ENCODE measurements at places on chromosomes 2 and 18.

GRCh38 chr18:38413193-38413592 lies 847.6 kb upstream of the CELF4 start:
- DNase-seq = no peak

- no peak for DNase-seq
Observed at GRCh38 chr18:28905509-28905908, 728.6 kb upstream of the CDH2 start.

DNA sequence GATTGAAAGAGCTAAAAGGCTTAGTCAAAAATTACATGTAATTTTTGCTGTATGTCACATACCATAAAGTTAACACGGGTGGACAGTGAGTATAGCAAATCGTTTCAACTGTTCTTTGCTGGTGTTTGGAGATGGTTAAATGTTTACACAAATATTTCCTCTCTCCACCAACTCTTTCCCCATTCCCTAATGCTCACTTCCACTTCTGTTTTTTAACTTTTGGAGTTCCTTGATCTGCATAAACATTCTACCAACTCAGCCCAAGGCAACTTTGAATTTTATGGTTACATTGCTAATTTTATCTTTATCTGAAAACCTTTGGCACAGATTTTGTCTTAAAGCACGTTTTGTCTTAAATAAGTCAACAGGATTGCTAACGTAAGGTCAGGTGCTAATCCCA lies 1.9 kb upstream of the SPOPL start:
- no peak for DNase-seq

DNA sequence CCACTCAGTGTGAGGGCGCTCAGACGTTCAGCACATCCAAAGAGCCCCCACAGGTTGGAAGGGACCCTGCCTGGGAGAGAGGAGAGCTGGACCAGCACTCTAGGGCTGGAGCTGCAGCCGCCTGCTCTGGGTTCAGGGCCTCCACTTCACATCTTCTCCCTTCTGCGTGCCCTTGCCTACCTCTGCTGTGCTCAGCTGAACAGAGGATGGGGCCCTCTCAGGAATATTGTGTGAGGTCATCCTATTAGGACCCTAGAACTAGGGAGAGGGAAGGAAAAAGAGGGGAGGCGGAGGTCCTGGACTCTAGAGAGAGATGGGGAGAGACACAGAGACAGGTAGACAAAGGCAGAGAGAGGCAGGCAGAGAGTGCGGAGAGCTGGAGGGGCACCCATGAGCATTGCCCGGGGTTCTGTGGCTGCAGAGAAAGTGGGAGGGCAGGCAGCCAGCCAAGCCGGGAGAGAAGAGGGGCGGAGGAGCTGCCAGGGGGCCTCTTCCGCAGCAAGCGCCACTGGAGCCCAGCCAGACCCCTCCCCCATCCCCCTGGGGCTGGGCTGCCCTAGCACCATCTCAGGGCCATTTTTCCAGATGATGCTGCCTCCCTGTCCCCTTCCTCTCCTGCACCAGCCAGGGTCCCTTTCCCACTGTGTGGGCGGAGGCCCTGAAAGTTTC lies 8.3 kb upstream of the TNS1 start:
- no peak for DNase-seq

DNA sequence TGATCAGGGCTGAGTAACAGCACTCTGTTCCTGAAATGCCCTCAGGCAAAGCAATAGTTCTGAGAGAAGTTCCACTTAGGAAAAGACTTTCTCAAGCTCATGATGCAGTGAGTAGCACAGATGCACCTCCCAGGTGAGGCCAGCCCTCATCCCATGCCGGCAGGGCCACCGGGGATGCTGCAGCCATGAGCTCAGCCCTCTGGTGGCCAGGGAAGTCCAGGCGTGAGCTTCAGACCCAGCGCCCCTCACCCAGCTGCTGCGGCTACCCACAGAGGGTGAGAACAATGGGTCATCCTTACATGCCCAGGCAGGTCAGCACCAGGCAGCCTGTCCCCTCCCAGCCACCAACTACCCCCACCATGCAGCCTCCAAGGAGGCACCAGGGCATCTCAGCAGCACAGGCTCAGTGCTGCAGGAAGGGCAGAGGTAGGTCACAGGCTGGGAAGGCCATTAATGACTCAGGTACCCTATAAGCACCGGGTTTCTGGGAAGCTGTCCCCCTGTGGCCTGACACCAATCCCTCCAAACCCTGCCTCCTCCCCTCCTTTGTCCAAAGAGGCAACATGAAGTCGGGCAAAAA lies 50.6 kb downstream of the TTC32 start:
- DNase-seq = no peak

All from activated T-cell treated with anti-CD3 and anti-CD28 coated beads for 48 hours (primary cell).